ENCODE measurements at places on chromosomes 4 and X.

- no peak for DNase-seq
Observed at GRCh38 chr4:183370786-183371185, 48.6 kb upstream of the CLDN24 start.

DNA sequence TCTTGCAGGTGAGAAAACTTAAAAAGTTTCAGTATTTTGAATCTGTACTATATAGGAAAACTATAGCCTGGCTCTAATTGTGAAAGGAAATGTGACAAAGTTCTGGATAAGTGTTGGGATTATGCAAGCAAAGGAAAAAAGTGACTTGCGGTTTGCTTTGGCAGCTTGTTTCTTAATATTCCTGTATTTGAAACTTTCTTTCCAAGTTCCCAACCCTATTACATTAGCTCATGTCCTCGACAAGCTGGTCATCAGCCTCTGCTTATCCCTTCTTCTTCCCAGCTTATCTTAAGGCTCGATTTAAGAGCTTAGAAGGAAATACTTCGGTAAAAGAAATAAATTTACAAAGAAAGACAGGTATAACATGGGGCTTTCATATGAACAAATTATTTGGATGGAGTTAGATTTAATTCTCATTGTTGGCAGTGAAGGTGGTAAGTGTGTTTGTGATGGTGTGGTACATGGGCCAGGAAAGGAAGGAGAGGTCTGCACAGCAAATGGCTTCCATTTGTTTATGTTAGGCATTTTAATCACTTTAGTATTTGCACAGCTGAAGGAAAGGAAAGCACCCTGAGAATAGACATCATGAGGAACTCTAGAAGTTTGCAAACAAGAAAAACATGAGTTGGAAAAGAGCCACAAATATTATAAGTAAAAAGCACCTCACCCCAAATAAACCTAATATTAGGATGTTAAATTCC lies 5.1 kb upstream of the MYOZ2 start:
- no peak for DNase-seq

DNA sequence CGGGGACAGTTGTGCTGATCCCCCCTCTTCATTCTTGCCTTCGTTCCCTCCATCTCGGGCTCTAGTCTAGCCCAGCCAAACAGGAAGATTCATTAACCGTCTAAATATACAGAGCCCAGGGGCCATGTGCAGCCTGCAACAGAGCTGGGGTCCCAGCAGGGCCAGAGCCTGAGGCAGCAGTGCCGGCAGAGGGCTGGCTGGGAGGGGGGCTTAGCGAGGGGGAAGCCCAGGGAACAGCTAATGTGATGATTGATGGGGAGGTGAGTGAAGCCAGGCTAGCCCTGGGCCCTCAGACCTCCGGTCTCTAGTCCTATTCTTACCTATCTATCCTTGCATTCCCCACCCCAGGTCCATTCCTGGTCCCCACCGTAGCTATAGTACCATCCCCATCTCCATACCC lies 22.3 kb downstream of the EFNB1 start:
- no peak for DNase-seq

DNA sequence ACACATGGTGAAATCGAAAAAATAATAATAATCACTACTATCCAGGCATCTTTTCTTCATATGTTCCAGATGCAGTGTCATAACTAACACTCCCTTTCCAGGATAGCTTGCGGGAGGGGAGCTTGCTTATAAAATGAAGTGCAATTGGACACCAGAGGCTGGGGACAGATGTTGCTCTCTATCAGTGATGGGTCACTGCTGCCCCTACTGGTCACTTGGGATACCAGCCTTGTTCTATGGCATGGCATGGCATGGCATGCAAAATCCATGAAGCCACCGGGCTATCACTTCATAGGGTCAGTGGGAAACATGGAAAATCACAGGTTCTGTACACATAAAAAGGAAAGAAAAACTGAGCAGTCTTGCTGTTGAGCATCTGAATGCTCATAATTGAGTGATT lies 168.1 kb downstream of the GLRA2 start:
- DNase-seq, result no peak

DNA sequence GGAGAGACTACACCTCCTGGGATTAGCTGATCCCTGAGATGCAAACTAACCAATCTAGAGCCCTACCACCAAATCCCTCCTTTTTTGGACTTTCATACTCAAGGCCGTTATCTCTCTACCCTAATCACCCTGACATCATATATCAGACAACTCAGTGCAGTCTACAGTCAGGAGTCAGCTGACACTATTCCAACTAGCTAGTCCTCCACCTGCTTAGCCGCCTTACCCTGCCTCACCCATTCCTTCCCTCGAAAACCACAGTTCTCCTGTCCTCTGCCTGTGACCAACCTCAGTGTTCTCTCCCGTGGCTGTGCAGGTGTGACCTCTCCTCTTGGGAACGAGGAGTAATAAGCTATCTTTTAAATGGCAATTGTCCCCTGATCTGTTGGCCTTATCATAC lies 1.8 kb upstream of the PPEF2 start:
- no peak for DNase-seq

- no peak for DNase-seq
Observed at GRCh38 chr4:54094451-54094850, 5.5 kb upstream of the GSX2 start.

DNA sequence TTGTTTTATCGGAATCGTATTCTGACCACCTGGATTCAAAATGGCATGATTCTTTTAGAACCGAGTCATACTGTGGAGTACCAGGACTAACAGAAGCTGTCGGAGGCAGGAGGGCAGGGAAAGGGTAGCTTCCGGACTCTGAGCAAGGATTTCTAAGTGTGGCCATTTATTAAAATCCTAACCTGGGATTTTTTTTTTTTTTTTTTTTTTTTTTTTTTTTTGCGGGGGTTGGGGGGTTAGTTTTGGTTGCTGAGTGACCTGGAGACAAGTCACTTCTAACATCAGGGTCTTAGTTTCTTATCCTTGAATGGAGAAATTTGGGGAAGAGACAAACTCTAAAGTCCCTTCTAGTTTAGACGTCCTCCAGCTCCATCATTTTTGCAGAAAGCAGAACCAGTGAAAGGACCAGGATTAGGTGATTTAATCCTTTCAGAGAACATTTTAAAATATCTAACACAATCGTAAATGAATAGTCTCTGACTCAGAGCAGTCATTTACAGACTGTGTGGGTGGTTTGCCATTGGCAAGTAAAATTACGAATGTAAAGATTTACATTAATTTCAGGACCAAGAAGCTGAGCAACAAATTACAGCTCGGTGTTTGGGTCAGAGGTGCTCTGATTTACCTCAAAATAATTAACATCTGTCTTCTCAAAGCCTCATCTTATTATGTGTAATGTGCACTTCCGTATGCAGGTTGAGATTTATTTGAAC lies 7.3 kb downstream of the SLC25A5 start:
- DNase-seq, result no peak

DNA sequence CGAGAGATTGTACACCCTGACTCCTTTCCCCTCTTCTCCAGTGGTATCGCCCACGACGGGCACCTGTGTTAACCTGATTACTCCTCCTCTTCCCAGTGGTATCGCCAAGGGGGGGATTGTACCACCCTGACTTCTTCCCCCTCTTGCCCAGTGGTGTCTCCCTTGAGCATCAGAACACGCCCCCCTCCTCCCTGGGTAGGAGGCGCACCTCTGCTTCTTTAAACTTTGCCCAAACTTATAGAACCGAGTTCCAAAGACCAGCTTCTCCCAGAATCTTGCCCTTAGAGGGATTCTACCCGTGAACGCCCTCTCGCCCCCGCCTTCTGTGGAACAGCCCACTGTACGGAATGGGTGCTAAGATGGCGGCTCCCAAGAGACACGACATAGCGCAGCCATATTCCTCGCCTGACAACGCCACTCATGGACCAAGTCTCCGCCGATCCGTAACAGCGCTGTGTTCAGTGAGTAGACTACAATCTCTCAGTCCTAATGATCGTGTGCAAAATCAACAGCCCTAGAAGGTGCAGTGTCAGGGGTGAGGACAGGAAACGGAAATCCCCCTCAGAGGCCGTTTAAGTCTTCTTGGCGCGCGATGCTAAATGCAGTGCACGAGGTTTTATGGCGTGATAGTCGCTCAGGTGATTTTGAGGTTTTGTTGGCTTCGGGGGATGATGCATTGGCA lies 4.2 kb upstream of the ZNF157 start:
- DNase-seq, result peak; percentile 66

- DNase-seq, result no peak
Observed at GRCh38 chr4:107379054-107379869, 340.8 kb downstream of the PAPSS1 start.

All from hindlimb muscle (tissue), 1 donor.